Activated naive CD4-positive, alpha-beta T cell (primary cell): ENCODE measurements at places on chromosomes 6 and 20.

DNA sequence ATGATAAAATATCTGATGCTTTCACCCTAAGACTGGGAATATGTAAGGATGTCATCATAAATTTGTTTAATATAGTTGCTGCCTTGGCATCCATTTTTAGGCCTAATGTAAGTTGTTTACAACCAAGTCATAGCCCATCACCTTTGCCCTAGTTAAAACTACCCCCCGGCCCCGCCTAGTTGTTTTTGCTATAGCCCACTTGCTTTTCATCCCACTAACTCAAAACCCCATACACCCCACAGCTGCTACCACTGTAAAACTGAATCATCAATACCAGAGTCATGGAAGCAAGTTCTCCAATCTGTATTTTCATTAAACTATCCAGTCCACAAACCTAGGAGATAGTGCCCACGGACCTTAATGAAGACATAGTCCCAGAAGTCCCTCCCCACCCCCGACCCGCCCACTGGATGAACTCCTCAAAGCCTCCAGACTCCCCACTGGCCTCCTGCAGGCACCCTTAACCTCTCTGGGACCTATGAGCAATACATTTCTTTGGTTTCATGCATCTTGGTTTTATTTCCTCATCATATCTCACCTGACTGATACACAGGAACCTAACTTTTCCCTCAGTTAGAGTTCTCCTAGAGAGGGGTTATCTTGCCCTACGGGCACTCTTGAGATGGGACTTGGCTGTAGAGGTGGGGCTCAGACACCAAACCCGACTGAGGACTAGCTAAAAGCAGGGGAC is 12.5 kb upstream of the ZDHHC14 start:
- no peak for DNase-seq

GRCh38 chr6:209432-210103 is 82.7 kb upstream of the DUSP22 start:
- DNase-seq, result no peak

GRCh38 chr6:43250992-43251373 is 7.7 kb downstream of the TTBK1 start:
- DNase-seq, result no peak

DNA sequence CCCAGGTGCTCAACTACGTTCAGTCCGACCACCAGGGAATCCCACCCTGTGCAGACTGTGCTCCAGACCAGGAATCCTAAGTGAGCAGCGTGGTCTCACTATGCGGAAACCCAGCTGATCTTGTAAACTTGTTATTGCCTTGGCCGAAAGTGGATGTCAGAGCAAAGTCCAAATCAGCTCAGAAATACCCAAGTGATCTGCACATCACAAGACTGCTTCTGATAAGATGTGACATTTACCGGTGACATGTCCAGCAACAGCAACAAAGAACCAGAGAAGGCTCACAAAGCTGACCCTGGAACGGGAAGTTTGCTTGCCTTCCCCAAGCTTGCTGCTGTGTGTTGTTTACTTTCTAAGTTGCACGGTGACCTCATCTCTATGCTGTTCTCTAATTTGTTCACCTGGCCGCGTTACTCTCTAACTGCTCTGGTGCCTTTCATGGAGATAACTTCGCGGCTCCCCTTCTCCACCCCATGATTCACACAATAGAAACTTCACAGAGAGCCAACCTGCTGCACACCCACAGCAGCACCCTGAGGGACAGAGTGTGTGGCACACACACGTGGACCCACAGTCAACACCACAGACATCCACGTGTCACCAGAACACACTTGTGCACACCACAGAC is 1.7 kb downstream of the BNIP5 start:
- DNase-seq, result no peak

- no peak for DNase-seq
Measured at GRCh38 chr6:68031054-68031453, 604.0 kb upstream of the ADGRB3 start.
